ENCODE measurements at places on chromosomes 3 and 15. TPM values are rescaled to one million over a fixed set of nuclear protein-coding genes. Genes with fewer than 3 reads are reported as not detected.
A peak's percentile ranks its signal among the peaks of the same experiment; 100 is the strongest.

DNA sequence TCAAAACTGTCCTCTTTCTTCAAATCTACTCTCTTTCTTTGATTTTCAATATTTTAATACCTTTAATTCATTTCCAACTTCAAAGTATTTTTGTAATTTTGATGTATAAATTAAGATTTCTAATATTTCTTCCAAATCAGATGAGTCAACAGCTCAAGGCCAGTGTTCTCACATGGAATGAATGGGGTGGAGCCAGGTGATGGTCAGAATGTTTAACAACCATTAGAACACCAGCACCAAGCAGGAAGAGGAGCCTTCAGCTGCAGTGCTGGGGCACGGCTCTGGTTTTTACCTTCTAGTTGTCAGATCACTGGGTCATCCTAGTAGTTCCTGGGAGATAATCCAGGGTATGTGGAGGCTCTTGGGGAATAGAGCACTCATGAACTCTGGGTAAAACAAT, 494.5 kb upstream of the PDZRN3 start:
- DNase-seq, result no peak

- no peak for DNase-seq
Observed at GRCh38 chr15:100732211-100733055, 130.0 kb downstream of the ASB7 start.

- peak; percentile 93 for DNase-seq
Observed at GRCh38 chr15:101156509-101157159, 95.2 kb downstream of the CHSY1 start.

DNA sequence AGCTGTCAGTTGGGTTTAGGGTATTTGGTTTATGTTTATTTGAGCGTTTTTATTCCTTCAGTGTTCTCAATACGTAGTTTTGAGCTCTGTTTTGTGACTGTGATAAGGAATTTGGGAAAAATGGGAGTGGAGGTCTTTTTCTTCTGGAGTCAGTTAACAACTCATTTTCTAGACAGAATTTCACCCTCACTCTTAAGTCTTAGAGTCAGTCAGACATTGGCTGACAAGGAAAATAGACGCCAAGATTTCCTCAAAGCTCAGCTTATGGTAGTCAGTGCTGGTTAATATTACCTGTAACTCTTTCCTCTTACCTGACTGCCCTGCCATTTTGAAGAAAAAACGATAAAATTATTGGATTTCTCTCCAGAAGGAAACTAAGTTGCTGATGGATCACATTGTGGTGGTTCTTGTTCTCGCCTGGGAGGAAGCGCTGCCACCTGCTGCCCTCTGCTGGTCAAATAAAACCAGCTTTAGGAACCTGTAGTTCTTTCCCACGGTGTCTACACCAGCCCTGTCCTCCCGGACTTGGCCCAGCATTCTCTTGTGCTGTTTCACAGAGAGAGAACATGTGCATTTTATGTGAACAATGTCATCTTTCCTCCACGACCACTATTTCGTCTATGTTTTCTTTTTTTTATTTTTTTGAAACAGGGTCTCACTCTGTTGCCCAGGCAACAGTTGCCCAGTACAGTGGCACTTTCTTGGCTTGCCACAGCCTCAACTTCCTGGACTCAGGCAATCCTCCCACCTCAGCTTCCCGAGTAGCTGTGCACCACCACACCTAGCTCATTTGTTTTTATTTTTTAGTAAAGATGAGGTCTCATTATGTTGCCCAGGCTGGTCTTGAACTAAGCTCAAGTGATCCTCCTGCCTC, 41.4 kb upstream of the UMPS start:
- peak; percentile 60 for DNase-seq

The SYNPR gene
- not detected for total RNA-seq

The EPHA3 gene
- 0.13 TPM for total RNA-seq
